Osteoblast (primary cell): ENCODE measurements at places on chromosomes 2 and 18. TPM values are rescaled to one million over a fixed set of nuclear protein-coding genes. Genes with fewer than 3 reads are reported as not detected.

GRCh38 chr18:7604361-7604760 lies 37.2 kb downstream of the PTPRM start:
- H3K4me1 ChIP-seq: peaks cover 26% of the 10 kb centered on the region
- no peaks in the 10 kb centered on the region for H3K36me3 ChIP-seq
- H3K4me3 ChIP-seq: no peak overlapping the region
- DNase-seq: no peak

GRCh38 chr18:7467708-7468466 lies 99.2 kb upstream of the PTPRM start:
- H3K27me3 ChIP-seq: no peaks in the 10 kb centered on the region
- no peak overlapping the region for H3K4me3 ChIP-seq
- no peaks in the 10 kb centered on the region for H3K36me3 ChIP-seq
- no peaks in the 10 kb centered on the region for H3K4me1 ChIP-seq
- no peak overlapping the region for H3K27ac ChIP-seq

- no peaks in the 10 kb centered on the region for H3K27me3 ChIP-seq
- no peaks in the 10 kb centered on the region for H3K4me1 ChIP-seq
- H3K36me3 ChIP-seq: no peaks in the 10 kb centered on the region
- no peak for DNase-seq
- H3K4me3 ChIP-seq: no peak overlapping the region
Measured at GRCh38 chr2:60306267-60306861, 247.1 kb downstream of the BCL11A start.

- no peak for DNase-seq
- H3K36me3 ChIP-seq: no peaks in the 10 kb centered on the region
- H3K27ac ChIP-seq: no peak overlapping the region
- H3K4me1 ChIP-seq: peaks cover 4% of the 10 kb centered on the region
Measured at GRCh38 chr2:232310121-232310520, 68.4 kb upstream of the ALPP start.

DNA sequence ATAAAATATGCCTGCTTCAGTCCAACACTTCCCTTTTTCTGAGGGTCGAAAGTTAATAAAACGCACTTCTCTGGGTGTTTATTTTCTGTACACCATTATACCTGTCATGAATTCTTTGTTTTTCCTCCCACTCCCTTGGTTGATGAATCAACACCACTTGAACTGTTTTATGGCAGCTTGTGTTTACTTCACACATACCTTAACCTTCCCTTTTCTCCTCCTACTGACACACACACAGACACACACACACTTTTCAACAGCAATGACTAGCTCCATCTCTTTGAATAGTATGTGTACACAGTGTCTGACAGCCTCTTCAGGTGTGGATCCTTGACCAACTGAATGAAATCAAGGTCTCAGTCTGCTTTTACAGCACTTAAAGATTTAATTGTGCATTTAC lies 91.3 kb downstream of the SATB2 start:
- no peak overlapping the region for H3K4me3 ChIP-seq
- H3K27ac ChIP-seq: peak overlapping the region; percentile 20
- H3K4me1 ChIP-seq: peaks cover 27% of the 10 kb centered on the region
- peaks cover 15% of the 10 kb centered on the region for H3K36me3 ChIP-seq
- DNase-seq: no peak

Gene AGBL5
- total RNA-seq: 24.6 and 26.8 TPM in 2 replicates

Gene FOXI3
- total RNA-seq: not detected in 2 replicates

Gene ASXL3
- not detected in 2 replicates for total RNA-seq

Gene PLGLB1
- total RNA-seq: 1.8 and 2.9 TPM in 2 replicates
